Activated T-cell treated with anti-CD3 and anti-CD28 coated beads, Interleukin-2, amount 50 U/mL, for 48 hours (primary cell): ENCODE measurements at places on chromosomes 13 and 19.

- DNase-seq: no peak
Measured at GRCh38 chr19:36999313-36999712, 78.9 kb upstream of the ZNF420 start.

DNA sequence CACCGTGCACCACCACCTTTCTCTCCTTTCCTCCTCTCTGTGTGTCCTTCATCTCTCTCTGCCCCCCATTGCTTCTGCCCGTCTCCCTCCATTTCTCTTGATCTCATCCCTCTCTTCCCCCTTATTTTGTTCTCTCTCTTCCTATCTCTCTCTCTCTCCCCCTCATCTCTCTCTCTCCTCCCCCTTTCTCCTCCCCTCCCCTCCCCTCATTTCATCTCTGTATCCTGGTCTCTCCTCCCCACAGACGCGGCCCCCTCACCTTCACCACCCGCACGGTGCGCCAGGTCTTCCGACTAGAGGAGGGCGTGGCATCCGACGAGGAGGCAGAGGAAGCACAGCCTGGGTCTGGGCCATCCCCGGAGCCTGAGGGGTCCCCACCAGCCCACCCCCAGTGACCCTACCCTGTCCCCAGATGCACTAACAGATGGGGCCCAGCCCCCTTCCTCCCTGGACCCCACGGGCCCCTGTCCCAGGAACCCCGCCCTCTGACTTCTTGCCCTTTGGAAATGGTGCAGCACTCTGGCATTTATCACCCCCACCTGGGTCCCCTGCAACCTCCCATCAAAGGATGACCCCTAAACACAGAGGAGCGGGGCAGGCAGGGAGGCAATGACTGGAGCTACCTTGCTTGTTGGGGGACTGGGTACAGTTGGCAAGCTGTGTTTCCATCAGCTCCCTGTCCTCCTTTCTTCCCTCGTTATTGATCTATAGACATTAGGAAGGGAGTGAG is 19.6 kb downstream of the KCNC3 start:
- DNase-seq: no peak

DNA sequence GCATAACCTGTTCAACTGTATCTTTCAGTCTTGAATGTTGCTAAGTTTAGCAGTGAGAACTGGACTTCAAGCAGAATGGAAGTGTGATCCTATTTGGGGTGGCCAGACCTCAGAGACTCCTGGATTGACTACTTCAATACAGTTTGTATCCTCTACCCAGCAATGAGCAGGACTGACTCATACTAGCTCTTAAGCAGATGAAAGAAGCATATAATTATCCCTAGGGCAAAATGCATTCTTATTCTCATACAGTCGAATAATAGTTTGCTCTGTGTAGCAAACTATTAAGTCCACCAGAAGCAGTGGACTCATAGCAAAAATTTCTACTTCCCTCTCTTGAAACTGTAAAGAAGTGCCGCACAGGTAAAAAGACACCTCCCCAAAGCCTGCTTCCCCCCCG is 46.4 kb upstream of the FAM216B start:
- DNase-seq: no peak

GRCh38 chr19:16024266-16025107 is 51.8 kb upstream of the TPM4 start:
- no peak for DNase-seq

GRCh38 chr19:8158411-8159074 is 9.2 kb upstream of the FBN3 start:
- DNase-seq: peak; percentile 38

DNA sequence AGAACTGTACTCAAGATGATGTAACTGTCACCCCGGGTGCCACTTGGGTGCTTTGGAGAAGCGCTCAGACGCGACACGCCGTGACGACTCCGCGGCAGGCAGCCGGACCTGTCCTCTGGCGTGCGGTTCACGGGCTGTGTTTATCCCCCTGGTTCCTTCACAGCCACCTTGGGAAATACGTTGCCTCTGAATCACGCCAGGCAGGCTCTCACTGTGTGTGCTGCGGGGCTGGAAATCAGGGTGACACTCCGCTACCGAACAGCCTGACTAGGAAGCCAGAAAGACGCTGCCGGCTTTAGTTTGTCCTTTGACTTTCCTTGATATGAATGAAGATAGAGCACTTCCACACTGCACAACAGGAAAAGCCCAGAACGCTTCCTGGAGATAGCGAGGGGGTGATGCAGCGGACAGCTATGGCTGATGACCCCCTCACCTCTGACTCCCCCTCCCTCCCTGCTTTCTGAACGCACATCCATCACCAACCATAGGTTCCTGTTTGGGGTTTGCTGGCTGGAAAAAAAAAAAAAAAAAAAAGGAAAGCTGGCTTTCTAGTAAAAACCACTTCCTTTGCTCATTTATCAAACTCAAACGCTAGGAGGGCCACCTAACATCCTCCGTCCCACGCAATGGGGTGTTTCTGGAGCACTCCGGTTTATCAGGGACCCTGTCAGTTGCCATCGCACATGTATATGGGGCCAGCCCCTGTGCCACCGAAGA is 3.7 kb upstream of the GP6 start:
- DNase-seq: peak; percentile 43

DNA sequence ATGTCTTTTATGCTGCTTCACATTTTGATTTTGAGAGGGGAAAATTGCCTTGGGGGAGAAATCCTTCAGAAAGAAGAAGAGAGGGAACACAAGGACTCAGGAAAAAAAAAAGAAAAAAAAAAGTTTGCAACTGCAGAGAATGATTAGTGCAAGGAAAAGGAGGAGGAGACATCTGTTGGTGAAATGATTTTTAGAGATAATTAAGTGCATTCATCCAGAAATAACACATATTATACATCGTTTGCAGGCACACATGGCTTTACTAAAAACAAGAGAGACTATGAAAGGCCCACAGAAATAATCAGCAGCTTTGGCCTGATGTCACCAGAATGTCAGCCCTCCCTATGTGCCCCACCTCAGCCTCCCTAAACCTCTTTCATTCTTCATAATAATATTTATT is 1058.2 kb downstream of the PCDH9 start:
- DNase-seq: no peak

DNA sequence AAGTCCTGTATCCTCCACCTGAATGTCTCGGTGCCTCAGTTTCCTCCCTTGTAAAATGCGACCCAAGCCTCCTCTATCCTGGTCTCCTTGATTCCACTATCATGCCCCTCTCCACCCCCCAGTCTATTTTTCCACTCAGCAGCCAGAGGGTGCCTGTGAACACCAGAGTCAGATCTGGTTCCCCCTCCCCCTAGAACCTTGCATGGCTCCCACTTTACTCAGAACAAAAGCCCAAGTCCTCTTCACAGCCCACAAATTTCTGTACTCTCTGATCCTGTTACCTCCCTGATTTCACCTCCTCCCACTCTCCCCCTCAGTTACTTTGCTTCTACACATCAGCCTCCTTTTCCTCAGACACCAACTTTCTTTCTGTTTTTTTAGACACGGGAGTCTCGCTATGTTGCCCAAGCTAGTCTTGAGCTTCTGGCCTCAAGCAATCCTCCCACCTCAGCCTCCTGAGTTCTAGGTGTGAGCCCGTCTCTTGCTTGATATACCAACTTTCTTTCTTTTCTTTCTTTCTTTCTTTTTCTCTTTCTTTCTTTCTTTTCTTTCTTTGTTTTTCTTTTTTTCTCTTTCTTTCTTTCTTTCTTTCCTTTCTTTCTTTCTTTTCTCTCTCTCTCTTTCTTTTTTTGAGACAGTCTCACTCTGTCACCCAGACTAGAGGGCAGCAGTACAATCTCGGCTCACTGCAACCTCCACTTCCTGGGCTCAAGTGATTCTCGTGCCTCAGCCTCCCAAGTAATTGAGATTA is 869 bp downstream of the DAND5 start:
- DNase-seq: no peak

- DNase-seq: no peak
Measured at GRCh38 chr13:94195715-94196114, 283.8 kb downstream of the DCT start.

- no peak for DNase-seq
Measured at GRCh38 chr13:97352815-97353214, 81.2 kb upstream of the RAP2A start.

DNA sequence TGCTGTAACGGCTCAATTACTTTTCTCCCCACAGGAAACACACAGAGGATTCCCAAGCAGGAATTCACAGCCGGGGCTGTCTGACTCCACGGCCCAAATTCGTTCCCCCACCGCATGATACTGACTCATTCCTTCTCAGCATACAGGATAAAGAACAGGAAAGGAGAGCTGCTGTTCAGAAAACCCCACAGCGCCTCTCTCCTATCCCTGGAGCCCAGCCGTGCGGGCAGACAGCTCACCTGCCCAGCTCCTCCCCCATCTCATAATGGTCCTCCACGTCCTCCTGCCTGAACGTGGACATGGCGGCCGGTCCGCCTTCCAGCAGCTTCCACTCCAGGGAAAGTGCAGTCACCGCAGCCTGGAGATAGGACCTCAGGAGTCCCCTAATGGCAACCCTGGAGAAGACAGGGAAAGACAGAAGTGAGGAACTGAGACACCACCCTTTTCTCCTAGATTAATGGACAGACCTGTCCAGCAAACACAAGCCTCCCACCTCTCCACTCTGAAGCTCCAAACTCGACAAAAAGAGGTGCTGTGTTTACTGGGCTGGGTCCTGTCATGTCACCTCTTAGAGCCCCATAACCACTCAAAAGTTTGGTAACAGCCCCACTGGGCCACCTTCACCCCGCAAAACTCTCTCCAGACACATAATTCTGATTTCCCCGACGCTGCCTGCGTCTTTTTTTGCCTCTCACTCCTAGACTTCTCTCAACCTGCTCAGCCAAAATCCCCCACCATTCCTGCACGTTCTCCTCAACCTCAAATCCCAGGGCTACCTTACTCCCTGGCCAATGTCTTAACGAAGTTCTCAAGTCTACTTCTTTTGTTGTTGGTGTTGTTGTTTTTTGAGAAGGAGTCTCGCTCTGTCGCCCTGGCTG is 1.2 kb downstream of the DAPK3 start:
- DNase-seq: no peak

- DNase-seq: no peak
Measured at GRCh38 chr19:48095612-48096175, 14.9 kb downstream of the PLA2G4C start.

DNA sequence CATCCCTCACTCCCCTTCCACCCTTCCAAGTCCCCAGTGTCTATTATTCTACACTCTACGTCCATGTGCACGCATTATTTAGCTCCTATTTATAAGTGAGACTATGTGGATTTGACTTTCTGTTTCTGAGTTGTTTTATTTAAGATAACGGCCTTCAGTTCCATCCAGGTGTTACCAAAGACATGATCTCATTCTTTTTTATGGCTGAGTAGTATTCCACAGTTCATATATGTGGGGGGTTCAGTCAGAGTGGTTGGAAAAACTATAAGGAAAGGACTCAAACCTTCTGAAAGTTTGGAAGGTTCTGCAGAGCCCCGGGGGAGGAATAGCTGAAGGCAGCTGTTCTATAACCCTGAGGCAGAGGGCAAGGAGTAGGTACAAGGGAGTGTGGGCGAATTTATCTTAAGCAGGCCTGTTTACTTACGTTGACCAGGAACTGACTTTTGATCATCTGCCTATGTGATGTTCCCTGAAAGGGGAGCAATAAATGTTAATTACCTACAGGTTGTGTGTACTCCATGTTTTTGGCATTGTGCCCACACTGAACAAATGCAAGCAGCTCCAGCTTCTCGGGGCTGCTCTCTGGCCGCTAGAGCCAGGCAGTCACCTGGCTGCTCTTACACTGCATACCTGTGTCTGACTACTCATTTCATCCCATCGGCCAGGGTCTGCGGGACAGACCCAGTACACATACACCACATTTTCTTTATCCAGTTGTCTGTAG is 13.5 kb upstream of the ADGRE1 start:
- no peak for DNase-seq

- DNase-seq: no peak
Measured at GRCh38 chr13:76764429-76764828, 121.8 kb downstream of the KCTD12 start.

DNA sequence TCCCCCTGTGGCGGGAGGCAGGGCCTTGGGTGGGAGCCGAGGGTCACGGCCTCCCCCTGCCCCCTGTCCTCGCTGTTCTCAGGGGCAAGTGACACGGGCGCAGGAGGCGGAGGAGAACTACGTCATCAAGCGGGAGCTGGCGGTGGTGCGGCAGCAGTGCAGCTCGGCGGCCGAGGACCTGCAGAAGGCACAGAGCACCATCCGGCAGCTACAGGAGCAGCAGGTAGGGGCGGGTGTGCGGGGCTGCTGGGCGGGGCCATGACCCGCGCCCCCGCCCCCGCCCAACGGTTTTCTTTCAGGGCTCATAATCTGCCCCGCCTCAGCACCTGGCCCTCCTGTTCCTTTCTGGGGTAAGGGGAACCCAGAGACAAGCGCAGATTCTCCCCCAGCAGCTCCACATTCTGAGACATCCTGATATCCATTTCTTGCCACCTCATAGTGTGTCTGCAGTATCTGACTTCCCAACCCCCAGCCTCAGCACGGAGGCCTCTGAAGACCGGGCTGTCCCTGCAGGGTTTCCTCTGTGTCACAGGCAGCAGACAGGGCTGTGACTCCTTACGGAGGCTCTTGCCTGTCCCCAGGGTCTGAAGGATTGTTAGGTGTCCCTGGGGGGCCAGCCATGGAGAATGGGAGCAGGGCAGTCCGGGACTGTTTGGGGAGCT is 15.9 kb downstream of the PRR36 start:
- no peak for DNase-seq

GRCh38 chr19:46786236-46787039 is 2.0 kb downstream of the SLC1A5 start:
- DNase-seq: peak; percentile 88

GRCh38 chr13:36713887-36714286 is 40.1 kb downstream of the SERTM1 start:
- no peak for DNase-seq

DNA sequence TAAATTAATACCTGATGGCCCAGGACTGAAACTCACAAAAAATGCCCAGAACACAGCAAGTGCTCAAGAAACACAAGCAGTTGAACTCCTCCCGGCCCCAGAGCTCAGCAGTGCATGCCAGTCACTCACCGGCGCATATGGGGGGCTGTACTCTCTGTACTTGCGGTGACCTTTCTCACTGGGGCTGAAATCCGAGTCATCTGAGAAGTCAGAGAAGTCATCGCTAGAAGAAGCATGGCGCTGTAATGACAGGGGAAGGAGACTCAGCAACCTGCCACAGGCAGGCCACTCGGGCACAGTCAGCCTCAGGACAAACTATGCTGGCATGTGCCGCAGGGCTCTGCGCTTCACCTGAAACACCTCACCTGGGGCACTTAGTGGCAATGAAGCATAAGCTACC is 19.7 kb downstream of the ZC3H4 start:
- peak; percentile 73 for DNase-seq

DNA sequence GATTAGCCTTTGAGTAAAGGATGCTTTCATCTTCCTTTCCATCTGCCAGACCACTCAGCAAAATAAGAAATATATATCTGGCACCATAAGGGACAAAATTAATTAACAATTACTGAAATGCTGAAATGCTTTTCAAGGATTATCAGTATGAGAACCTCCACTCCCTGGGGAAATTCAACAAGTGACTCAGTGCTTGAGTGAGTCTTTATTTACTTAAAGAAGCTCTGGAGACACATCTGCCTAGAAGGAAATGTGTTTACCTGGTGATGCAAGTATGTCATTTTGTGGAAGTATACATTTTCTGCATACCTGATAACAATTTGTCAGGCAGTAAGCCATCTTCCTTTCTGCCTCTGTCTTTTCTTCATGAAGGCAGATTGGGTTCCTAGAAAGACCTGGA is 23.4 kb downstream of the ZNF560 start:
- DNase-seq: no peak
